ENCODE measurements at places on chromosomes 12 and 14.

DNA sequence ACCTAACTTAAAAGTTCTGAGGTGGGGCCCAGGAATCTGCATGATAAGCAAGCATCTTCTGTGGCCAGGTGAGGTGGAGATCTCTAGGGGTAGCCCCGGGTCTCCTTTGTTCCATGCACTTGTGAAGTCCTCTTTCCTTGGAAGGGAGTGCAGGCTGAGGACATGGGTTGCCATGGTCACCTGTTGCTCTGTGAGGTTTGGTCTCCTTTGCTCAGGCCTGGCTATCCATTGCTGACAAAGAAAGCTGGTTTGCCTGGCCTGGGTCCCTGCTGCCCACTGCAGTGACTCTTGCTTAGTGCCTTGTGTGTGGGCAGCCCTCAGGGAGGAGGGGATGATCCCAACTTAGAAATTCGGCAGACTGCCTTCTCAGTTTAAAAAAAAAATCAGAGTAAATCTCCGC lies 11.1 kb downstream of the NRXN3 start:
- DNase-seq = no peak

GRCh38 chr12:93741659-93742109 lies 64.5 kb downstream of the CRADD start:
- no peak for DNase-seq

GRCh38 chr12:63387771-63388170 lies 236.8 kb upstream of the AVPR1A start:
- DNase-seq = no peak

GRCh38 chr12:52874573-52875435 lies 26.0 kb upstream of the KRT78 start:
- DNase-seq = no peak

DNA sequence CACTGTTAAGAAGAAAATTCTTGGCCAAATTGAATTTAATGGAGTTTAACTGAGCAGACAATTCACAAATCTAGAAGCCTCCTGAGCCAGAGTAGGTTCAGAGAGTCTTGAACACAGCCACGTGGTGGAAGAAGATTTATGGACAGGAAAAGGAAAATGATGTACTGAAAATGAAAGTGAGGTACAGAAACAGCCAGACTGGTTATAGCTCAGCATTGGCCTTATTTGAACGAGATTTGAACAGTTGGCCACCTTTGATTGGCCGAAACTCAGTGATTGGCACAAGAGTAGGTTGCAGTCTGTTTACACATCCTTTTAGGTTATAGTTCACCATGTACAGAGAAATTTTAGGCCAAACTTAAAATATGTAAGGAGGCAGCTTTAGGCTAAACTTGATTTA lies 9.9 kb downstream of the OAS2 start:
- no peak for DNase-seq

GRCh38 chr12:52372216-52373154 lies 5.2 kb upstream of the KRT85 start:
- peak; percentile 62 for DNase-seq

DNA sequence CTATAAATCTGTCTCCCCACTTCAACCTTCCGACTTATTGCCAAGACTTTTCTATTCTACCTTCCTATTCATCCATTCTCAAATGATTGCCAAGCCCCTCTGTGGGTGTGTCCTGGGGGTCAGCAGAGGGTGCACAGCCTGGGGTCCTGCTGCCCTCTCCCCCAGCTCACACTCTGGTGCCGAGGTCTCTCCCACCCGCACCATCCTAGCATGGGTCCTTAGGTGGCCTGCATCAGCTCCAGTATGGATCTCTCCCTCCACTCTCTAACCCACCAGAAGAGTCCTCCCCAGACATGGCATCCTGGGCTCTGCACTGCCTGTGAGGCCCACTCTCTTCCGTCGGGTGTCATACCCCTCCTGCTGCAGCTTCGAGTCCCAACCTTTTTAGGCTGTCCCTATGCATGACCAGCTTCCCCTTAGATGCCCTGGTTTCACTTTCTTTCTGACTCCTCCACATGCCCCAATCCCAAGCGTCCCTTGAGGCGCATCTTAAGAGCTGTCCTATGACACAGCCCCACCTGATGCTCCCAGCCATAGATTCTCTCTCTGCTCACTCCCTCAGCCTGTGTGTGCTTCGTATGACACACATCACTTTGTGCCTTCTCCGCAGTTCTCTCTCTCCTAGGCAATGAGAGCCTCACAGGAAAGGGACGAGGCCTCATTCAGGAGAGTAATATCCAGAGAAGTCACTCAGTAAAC lies 43.9 kb downstream of the GIT2 start:
- no peak for DNase-seq

GRCh38 chr12:2682296-2683251 lies 112.2 kb upstream of the FKBP4 start:
- DNase-seq = peak; percentile 45

- no peak for DNase-seq
Measured at GRCh38 chr14:67784244-67784823, 32.1 kb downstream of the ZFYVE26 start.

GRCh38 chr14:73744874-73745529 lies 30.8 kb upstream of the PNMA1 start:
- DNase-seq = no peak

DNA sequence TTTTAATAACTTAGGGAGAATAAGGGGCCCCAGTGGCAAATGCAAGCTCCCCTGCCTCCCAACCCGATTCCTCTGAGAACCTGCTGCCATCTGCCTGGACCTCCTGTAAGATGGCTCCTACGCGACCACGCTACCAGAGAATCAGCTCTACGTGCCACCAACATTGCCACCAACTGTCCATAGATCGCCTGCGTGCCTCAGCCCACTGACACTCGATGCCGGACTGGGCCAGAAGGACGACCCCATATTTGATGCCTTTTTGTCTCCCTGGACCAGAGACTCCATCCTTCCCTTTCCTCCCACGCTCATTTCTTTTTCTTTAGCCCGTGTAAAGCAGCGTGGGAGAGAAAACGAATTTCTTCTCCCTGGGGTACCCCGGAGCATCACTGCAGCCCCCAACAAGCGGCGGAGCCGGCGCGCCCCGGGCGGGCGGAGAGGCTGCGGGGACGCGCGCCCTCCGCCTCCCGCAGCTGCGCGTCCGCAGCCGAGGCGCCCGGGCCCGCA lies 565 bp upstream of the KLHL42 start:
- no peak for DNase-seq

DNA sequence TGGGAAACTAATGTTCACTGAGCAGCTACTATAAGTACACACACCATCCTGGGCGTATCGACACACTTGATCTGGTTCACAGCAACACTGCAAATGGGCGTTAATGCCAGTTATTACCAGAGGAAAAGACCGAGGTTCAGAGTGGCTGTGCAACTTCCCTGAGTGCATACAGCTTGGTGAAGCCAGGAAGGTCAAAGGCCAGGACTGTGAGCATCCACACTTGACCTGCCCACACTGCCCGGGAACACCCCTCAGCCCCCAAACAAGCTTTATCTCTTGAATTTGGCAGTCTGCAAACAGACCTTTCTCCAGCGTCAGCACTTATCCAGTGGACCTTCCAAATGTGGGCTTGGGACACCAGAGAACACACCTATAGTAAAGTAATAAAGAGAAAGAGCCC lies 312.6 kb downstream of the BCL11B start:
- no peak for DNase-seq

DNA sequence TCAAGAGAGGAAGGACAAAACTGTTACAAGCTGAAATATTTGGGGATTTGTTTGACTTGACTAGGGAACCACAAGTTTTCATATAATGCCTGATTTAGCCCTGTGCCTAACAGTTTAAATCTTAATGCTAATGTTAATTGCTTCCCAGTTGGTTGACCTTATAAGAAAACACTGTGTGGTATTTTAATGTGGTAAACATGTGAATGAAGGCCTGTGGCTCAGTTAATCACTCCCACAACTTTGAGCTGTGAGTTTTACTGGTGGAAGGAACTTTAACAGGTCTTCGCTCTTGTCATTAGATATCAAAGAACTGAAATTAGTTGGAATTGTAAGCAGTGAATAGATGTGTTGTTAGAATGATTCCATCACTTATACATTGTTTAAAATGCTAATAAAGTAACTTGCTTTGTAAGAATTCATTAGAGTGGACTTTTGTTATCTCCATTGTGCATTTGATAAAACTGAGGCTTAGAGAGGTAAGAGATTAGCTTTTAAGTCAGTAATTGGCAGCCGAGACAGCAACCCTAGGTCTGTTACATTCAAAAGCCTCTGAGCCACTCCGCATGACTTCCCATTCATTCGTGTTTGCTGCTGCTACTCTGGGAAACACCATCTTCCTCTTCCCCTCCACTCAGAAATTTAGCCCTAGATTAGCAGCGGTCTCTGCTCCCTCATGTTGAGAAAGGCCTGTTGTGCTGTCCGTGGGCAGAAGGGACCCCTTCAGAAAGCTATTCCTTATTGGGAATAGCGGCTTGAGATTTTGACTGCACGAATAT lies 1.0 kb upstream of the TBK1 start:
- DNase-seq = no peak

DNA sequence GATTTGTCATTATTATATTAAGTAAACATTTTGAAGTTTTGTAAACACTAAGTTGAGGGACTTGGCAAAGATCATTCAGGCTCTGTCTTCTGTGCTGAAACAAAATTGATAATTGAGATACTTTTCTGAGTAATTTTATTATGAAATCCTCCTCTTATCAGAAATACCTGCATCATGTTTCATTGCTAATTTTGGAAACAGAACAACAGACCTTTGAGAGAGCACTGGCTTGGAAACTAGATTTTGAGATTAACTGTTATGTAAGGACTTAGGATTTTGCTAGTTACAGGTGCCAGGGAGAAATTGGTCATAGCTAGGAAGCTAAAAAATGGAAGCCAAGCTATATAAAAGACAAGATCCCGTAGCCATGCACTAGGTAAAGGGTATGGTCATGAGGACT lies 201.7 kb upstream of the DCN start:
- no peak for DNase-seq

- no peak for DNase-seq
Measured at GRCh38 chr14:95293449-95293848, 26.3 kb downstream of the CLMN start.

- DNase-seq = no peak
Measured at GRCh38 chr14:92538412-92538985, 24.9 kb downstream of the RIN3 start.

DNA sequence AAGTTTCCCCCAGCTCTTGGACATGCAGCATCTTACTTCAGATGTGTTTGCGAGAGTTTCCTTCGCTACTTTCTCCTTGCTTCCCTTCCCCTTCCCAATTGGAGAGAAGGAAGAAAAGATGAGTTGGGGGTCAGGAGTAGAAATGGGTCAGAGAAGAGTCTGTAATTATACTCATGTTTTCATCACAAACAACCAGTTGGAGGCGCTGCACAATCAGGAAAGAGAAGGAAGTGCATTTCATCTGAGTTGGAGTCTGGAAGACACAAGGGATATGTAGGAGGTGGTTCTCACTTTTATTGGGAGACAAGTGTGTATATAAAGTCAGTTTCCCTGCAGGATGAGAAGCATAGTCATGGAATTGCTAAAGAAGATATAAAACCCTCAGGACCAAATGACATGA lies 31.3 kb upstream of the VSX2 start:
- no peak for DNase-seq

DNA sequence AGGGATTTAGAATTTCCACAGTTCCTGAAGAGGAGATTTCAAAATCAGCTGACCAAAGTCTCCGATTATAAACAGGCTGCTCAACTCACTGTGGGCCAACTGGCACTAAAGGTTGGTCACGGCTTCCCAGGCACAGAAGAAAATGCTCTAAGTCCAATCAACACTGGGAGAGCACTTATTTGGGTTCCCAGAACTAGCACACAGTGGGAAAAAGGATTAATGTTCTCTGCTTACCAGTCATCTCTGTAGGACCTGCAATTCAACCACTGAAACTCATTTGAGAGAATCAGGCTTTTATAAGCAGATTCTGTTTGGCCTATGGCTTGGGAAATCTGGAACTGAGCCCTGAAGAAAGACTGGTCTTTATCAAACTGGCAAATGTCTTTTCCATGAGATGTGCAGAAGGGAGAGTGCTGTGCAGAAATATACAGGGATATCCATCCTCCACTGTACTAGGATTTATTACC lies 49.4 kb downstream of the ABCC9 start:
- DNase-seq = no peak

DNA sequence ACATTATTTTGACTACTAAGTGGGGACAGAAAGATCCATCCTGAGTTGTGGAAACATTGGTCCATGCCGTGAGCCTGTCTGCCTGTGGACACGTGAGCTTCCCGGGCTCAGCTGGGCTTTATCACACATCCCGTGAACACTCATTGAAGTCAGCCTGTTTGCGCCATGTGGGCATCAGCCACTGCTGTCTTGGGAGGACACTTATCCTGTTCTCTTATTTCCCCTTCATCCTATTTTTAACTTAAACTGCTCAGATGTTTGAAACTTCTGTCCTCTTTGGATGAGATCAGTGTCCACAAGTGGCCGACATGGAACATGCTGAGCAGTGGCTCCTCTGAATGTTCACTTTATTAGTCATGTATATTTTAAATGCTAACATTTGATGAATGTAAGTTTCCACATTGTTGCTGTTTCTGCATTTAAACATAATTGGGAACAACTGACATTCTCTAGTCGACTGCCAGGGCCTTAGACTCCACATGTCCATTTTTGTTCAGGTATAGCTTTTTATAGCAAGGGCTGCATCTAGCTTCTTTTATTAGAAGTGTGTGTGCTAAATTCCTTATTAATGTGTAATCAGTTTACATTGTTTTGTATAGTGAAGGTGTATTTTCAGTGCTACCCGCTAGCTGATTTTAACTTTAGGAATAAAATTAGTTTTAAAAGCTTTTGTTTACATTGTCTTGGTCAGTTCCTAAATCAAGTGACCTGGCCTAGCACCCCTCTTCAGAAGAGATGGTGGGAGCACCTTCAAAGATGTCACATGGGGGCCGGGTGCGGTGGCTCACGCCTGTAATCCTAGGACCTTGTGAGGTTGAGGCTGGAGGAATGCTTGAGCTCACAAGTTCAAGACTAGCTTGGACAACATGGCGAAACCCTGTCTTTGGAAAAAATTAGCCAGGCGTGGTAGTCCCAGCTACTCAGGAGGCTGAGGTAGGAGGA lies 24.0 kb downstream of the RNF34 start:
- DNase-seq = no peak

DNA sequence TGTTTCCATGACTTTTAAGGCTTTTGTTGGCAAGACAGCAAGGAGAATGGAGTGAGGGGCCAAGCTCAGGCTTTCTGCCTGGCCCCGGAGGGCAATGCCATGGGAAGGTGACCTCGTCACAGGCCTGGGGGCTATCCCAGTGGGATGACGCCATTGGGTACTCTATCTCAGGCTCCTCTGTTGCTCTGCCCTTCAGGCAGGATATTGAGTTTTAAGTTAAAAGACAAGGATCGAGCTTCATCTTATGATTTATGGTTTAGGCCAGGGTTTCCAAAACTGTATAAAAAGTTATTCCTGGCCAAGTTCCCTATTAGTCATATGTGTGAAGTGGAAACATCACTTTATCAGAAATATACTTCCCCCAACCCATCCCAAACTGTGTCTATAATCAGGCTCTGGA lies 127.7 kb downstream of the ZFP36L1 start:
- no peak for DNase-seq

All from LNCaP clone FGC (cell line).